ENCODE measurements at places on chromosomes 5 and 9. TPM values are rescaled to one million over a fixed set of nuclear protein-coding genes. Genes with fewer than 3 reads are reported as not detected.

Gene SPARC
- 3.2 TPM for total RNA-seq

Gene PLPP1
- 3.3 TPM for total RNA-seq

Gene TGFBI
- 19.6 TPM for total RNA-seq

Gene PRR16
- total RNA-seq, result not detected

Gene GNG10
- total RNA-seq, result 6.9 TPM

Gene MYMK
- not detected for total RNA-seq

Gene SH3TC2
- 0.11 TPM for total RNA-seq

Gene LRRC19
- total RNA-seq, result not detected

Gene IRX2
- total RNA-seq, result not detected

Gene NEUROG1
- not detected for total RNA-seq

Gene TMEM174
- total RNA-seq, result not detected

Gene PPP1R26
- total RNA-seq, result 3.6 TPM

Gene GGTA1
- 0.87 TPM for total RNA-seq

Gene OR1J2
- total RNA-seq, result not detected

Gene LIFR
- not detected for total RNA-seq

Gene NXNL2
- total RNA-seq, result not detected

Gene GZMA
- 621 TPM for total RNA-seq

Gene PCDHGB4
- total RNA-seq, result 0.31 TPM

Gene PCDHGA5
- 0.30 TPM for total RNA-seq

Gene CARTPT
- not detected for total RNA-seq

Measured in natural killer cell (primary cell).